Fibroblast of upper back skin (primary cell): ENCODE measurements at places on chromosomes 3 and 15.
A peak's percentile ranks its signal among the peaks of the same experiment; 100 is the strongest.

DNA sequence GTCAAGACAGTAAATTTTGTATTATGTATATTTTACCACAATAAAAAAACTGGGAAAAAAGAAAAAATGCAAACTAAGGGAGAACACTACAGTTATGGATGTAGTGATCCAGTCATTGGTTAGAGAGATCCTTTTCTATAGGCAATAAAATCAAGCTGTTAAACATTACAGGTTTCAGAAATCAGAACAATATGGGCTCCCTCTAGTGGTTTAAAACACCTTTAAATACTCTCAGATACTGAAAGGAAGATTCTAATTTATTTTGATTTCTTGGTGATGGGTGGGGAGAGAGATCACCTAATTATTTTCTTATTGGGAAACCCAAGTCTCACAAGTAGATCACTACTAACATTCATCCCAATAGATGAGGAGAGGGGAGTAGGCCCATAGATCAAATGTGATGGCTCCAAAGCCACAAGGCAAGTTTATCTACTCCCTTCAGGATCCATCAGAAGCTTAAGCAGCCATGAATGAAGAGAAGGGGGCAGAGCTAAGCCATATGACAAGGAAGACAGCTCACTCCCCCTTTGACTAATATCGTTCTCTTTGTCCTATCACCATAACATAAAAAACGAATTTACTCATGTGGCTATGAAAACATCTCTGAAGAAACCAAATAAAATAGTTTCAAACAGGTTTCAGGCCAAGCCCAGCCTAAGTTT is 118.6 kb downstream of the ANO10 start:
- peak; percentile 43 for DNase-seq

DNA sequence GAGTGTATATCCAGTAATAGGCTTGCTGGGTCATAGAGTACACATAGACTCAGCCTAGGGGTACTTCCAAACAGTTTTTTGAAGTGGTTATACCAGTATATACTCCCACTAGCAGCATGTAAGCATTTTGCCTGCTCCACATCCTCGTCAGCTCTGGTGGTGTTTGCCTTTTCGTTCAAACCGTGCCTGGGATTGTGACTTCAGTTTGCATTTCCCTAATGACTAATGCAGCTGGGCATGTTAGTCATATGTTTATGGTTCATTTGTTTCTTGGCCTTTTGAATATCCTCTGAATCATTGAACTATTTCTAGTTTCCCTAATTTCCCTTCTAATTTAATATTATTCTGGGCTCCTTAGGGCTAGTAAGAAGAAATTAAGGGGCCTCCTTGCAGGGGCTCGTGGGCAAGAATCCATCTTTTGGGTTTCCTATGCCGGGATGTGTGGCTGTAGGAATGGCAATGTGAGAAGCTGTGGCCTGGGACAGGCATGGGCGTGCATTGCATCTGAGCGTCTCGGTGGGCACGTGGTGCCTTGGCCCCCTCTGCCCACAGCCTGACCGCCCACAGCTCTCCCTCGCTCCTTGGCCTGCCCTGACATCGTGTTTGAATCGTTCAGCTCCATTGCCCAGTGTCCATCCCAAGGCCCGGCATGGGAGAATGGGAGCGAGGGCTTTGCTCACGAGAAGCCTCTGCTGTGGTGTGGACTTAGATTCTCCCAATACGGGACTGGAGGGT is 26.4 kb downstream of the FAH start:
- DNase-seq: peak; percentile 81

GRCh38 chr3:72594615-72595215 is 253.5 kb downstream of the SHQ1 start:
- DNase-seq: no peak

- DNase-seq: no peak
These were observed 81.9 kb downstream of the NUP210 start for GRCh38 chr3:13338231-13338630.

- no peak for DNase-seq
These were observed 21.9 kb downstream of the KLHL6 start for GRCh38 chr3:183533412-183534132.

DNA sequence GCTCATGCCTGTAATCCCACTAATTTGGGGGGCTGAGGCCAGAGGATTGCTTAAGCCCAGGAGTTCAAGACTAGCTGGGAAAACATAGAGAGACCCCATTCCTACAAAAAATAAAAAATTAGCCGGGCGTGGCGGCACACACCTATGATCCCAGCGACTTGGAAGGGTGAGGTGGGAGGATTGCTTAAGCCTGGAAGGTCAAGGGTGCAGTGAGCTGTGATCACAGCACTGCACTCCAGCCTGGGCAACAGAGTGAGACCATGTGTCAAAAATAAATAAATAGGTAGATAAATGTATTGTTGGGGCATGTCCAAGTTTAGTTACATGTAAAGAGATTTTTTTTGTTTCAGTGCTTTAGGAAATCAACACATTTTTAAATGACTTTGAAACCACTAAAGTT is 36.4 kb downstream of the SLC12A1 start:
- DNase-seq: no peak

DNA sequence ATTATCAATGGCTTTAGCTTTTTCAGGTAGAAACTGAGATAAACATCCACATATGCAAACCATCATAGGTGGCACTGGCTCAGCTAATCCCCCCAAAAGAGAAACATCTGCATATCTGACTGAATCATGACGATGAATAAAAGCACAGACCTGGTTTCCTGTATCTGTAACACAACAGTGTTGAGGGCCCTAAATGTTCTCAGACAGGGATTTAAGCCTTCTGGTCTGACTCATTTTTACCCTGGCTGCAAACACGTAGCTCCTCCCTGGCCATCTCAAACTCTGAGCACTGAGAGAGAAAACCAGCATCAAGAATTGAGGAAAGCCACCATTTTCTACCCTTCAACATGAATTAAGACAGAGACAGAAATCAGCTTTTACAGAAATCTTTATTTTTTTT is 35.2 kb downstream of the GLB1 start:
- DNase-seq: peak; percentile 77

GRCh38 chr15:38895326-38896255 is 331.0 kb upstream of the RASGRP1 start:
- DNase-seq: peak; percentile 94

DNA sequence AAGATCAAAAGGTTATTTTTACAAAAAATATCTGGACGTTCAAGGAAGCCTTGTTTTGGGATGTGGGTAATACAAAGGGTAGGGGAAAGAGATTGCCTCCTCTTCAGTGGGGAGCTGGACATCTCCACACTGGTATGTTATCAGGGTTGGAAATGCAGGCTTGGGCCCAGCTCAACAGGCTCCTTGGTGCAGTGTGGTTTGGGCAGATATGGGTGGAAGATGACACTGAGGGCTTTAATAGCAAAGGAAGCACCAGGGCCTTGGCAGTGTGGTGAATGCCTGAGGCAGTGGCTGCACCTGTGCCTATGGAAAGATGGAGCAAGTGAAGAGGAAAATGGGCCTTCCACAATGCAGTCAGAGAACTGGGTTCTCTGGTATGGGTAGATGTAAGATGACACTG is 11.2 kb upstream of the MED12L start:
- no peak for DNase-seq
